Stimulated activated CD8-positive, alpha-beta memory T cell treated with anti-CD3 and anti-CD28 coated beads, Interleukin-4, amount 100 ng/mL, for 1 hour (primary cell): ENCODE measurements at places on chromosomes 4 and X.

DNA sequence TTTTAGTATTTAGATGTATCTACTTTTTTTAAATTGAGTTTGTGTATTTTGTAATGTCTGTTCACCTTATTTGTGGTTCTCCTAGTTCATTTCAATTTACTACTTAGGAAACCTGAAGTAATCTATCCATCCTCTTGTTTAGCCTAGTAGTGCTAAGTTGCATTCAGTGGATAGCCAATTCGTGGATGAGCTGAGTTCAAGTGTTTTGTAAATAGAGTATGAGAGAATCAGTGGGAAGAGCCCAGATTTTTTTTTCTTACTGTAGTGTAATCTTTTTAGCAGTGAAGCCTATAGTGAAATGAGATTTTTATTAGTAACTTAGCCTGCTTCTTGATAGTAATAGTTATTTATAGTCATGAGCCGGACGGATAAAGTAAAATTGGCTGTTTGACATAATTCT, 21.7 kb downstream of the STAG2 start:
- no peak for DNase-seq

DNA sequence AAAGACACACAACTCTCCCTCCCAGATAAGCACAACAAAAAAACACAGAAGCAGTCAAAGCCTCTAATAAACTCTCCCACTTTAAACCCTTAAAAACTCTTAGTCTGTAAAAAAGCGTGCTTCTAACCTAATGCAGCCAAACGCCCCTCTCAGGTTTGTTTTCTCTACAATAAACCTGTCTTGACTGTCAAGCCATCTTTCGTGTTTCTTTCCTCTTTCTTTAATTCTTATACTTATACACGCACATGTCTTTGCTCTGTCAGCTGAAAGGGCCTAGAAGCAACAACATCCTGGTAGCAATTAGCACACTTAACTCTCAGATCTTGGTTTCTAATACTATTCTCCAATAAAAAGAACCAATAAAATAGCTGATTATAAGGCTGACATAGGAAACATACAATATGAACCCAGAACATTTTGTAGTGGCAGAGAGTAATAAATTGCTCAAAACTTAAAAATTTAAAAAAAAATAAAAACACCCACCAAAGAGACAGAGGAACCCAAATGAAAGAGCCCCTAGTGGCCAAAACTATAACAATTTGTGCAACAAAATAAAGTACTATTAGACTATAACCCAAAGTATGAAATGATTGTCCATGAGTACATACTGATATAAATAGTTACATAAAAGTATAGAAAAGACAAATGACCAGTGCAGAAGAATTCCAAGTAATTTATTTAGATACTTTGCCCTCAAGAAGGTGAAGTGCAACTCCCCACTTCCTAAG, 440.4 kb upstream of the ADGRL3 start:
- DNase-seq, result no peak

GRCh38 chr4:47340914-47341313, 122.6 kb downstream of the COMMD8 start:
- DNase-seq, result no peak

DNA sequence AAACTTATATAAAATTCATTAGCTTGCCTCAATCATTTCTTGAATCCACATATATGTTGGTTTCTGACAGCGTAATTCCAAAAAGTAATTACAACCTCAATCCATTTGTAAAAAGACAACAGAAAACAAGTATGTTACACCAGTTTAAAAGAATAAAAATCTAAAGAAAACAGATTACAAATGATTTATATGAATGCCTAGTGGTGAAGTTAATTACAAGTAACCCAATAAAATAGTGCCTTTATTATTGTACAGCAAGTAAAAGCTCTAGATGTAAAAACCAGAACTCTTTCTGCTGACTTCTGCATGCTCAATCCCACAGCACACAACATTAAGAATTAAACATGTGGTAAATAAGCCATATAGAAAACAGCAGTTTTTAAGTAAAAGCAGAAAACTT, 197.8 kb downstream of the MAB21L2 start:
- no peak for DNase-seq

- DNase-seq, result no peak
Observed at GRCh38 chr4:164591666-164592065, 162.3 kb upstream of the SMIM31 start.

- no peak for DNase-seq
Observed at GRCh38 chr4:10093801-10094552, 22.6 kb downstream of the WDR1 start.

DNA sequence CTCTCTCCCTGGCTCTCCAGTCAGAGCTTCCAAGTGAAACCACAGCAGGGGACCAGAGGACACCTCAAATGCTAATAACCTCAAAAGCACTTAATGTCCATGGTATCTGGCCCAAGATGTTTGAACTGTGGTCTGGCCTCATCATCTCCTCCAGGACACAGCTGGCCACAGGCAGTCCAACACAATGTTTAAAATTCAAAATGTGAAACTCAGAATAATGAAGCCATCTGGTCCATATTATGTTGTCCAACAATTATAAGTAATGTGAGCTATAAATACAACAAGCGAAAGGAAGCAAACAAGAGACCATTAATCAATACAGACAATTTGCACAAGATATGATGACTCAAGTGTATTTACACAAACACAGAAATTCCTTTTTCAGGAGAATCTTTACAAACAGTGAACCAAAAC, 90.7 kb upstream of the S100G start:
- DNase-seq, result no peak

- DNase-seq, result no peak
Observed at GRCh38 chrX:142804085-142804484, 221.6 kb upstream of the SPANXN4 start.

- DNase-seq, result no peak
Observed at GRCh38 chr4:47326025-47326424, 137.5 kb downstream of the COMMD8 start.

DNA sequence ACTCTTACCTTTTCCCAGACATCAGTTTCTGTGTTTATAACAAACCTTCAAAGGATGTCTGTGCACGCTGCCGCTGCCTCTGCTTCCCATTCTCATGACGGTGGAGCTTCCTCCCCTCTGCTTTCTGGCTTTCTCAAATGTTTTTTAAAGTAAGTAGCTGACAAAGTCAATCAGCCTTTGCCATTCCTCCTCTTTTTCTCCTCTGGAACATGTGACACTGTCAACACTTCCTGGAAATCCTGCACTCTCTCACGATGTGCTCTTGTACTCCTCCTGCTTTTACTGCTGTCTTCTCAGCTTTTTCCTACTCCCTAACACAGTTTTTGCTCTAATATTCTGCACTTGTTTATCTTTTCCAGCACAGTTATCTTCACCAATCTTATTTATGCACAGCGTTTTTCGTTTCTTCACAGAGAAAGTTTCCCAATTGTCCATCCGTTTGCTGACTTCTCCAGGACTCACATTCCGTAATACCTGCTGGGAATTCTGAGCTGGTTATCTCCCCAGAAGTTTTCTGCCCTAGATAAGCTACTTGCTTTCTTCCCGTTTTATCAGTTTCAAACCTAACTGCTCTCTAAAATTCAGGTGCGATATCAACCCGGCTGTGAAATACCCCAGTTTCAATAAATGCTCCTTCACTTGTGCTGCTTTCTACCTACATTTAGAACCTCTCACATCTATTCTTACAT, 465.6 kb upstream of the AGA start:
- DNase-seq, result no peak

DNA sequence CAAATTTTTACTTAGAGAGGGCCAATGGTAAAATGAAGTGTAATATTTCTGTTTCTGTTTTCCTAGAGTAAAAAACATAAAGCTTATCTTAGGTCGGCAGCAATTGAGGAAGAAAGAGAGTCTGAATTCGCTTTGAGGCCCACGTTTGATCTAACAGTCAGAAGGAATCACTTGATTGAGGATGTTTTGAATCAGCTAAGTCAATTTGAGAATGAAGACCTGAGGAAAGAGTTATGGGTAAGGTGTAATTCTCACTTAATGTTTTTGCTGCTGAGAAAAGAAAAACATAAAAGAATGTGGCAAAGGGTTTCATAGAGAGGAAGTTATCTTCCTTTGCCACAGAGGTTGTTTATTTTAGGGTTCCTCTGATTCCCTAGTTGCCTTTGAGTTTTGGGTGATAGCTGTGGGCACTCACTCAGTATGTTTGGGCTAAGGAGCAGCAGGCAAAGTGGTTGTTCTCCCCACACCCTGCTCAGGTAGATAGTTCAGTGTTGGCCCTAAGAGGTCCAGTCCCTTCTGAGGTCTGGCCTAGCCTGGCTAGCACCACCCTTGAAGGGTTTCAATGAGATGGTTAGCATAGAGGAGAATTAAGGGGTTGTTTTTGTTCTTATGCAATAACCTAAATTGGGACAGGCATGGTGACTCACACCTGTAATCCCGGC, 32.3 kb downstream of the HERC5 start:
- no peak for DNase-seq

- no peak for DNase-seq
Observed at GRCh38 chrX:13377550-13377934, 57.7 kb upstream of the ATXN3L start.

- DNase-seq, result no peak
Observed at GRCh38 chr4:182063651-182064050, 179.6 kb upstream of the TENM3 start.

- no peak for DNase-seq
Observed at GRCh38 chr4:128450326-128451120, 162.9 kb upstream of the PGRMC2 start.

DNA sequence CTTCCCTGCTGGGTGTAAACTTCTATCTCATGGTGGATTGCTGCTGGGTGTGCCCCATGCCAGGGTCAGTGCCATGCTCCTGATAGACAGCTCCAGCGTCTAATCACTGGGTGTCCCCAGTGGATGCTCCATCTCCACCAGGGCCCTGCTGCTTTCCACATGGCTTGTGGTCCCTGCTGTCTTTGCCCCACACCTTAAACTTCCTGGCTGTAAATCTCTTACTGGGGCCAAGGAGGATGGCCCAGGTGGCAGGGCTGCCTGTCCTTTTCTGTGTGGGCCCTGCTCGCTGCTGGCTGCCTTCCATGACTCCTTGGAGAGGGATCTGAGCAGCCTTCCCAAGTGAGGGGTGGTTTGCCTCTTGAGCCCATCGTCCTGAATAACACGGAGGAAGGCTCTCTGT, 51.8 kb downstream of the RGS12 start:
- DNase-seq, result no peak
